Stimulated activated CD4-positive, alpha-beta T cell treated with anti-CD3 and anti-CD28 coated beads, TNF-alpha, amount 100 ng/mL, for 1 hour (primary cell): ENCODE measurements at places on chromosomes 4 and X.

GRCh38 chr4:31645236-31645635 is 925.1 kb downstream of the PCDH7 start:
- no peak for DNase-seq

- no peak for DNase-seq
These were observed 99.8 kb downstream of the ARSF start for GRCh38 chrX:3141031-3141430.

DNA sequence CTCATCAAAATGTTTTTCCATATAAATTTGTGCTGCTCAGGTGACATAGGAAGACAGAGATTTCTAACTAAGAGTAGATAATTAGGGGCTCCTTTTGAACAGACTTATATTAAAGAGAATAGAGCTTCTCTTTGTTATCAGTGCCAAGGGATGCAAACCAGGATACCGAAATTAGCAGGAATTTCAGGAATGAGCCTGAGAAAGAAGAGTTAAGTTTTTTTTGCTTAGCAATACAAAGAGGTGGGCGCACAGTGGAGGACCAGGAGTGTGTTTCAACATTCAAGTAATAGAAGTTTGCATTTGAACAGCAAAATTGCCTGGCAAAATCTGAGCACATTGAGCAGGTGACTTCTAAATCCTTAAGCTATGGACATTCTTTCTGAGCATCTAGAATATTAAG is 541.3 kb downstream of the GBA3 start:
- no peak for DNase-seq

- no peak for DNase-seq
These were observed 101.3 kb downstream of the RPA4 start for GRCh38 chrX:96985046-96985445.

DNA sequence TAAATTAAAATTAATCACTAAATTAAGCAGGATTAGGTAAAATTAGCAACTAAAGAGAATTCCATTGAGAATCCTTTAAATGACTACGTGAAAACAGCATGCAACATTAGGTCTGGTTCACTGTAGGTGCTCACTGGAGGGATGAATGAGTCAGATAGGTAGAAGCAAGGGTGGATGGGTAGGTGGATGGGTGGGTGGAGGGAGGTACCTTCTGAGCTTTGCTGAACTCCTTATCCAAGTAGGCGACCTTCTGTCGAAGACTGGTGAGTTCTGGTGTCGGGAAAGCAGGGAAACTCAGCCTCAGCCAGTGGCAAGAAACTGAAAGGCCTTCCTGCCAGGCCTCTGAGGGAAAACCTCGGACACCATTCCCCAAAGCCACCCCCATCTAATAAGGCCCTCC is 3.0 kb downstream of the GRIPAP1 start:
- DNase-seq = no peak

GRCh38 chr4:168586926-168587325 is 90.1 kb downstream of the PALLD start:
- DNase-seq = no peak

- peak; percentile 58 for DNase-seq
These were observed at the start of gene PRICKLE3 for GRCh38 chrX:49186125-49187027. PRICKLE3 (minus strand) TSS chrX:49186373; CDS start chrX:49186297, 76 bp downstream.

- no peak for DNase-seq
These were observed 22.0 kb downstream of the SLC4A4 start for GRCh38 chr4:71360844-71361243.

DNA sequence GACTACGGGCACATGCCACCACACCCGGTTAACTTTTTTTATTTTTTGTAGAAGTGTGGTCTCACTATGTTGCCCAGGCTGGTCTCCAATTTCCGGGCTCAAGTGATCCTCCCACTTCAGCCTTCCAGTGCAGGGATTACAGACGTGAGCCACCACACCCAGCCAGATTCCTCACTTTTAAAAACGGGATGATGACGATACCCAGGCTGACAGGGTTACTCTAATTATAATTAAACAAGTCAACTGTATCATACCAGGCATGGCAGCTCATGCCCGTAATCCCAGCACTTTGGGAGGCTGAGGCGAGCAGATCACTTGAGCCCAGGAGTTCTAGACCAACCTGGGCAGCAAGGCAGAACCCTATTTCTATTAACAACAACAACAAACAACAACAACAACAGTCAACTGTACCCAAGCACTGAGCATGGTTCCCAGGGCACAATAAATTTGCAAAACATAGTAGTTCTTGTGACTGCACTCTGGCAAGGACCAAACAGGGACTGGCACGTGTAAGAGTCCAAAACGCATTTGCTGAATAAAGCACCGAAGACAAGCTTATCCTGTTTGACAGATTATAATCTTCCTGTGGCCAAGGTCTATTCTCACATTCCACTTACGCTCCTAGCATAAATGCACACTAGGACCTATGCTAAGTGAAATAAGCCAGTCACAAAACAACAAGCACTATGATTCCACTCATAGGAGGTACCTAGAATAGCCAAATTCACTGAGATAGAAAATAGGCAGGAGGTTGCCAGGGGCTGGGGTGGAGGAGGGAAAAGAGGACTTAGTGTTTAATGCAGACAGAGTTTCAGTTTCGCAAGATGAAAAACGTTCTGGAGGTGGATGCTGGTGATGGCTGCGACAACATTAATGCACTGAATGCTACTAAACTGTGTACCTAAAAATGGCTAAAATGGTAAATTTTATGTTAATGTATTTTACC is 77.5 kb downstream of the IRF2 start:
- no peak for DNase-seq

- no peak for DNase-seq
These were observed 53.5 kb upstream of the SMIM31 start for GRCh38 chr4:164700471-164700870.

DNA sequence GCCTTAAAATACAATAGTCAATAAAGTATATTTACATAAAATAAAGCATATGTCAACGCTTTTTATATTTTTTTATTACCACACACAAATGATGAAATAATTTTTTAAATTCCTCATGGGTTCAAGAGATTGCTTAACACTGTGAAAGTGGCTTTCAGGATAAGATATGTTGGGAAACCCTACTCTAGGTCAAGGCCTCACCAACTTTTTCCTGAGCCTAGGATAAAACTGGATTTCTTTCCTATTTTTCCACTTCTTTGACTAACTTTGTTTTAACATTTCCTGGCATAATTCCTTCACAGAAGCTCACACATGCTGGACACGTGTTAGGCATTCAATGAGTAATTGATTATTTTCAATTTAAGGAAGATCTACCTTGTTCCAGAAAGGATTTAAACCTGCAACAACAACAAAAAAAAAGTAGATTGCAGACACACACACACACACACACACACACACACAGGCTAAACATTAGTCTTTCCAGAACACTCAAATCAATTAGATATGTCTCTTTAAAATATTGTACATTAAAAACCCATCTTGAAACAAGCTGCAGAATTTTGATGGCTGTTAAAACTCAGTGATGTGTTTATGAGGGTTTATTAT is 9.1 kb downstream of the KLB start:
- no peak for DNase-seq

GRCh38 chr4:182354867-182355266 is 111.7 kb downstream of the TENM3 start:
- DNase-seq = no peak

DNA sequence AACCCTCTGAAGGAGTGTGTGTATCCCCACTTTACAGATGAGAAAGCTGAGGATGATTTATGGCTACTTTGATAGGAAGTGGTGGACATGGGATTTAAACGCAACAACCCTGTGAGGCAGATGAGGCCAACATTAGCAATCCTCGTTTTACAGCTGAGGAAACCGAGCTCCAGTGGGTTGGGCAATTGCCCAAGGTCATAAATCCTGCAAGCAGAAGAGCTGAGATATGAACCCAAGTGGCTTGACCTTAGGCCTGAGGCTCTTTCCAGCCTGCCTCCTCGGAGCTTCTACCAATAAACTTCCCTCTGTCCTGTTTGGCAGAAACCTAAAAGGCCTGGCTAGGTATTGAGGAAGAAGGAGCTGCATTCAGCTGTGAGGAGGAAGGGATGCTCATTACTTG is 185.5 kb upstream of the RBPJ start:
- DNase-seq = no peak

DNA sequence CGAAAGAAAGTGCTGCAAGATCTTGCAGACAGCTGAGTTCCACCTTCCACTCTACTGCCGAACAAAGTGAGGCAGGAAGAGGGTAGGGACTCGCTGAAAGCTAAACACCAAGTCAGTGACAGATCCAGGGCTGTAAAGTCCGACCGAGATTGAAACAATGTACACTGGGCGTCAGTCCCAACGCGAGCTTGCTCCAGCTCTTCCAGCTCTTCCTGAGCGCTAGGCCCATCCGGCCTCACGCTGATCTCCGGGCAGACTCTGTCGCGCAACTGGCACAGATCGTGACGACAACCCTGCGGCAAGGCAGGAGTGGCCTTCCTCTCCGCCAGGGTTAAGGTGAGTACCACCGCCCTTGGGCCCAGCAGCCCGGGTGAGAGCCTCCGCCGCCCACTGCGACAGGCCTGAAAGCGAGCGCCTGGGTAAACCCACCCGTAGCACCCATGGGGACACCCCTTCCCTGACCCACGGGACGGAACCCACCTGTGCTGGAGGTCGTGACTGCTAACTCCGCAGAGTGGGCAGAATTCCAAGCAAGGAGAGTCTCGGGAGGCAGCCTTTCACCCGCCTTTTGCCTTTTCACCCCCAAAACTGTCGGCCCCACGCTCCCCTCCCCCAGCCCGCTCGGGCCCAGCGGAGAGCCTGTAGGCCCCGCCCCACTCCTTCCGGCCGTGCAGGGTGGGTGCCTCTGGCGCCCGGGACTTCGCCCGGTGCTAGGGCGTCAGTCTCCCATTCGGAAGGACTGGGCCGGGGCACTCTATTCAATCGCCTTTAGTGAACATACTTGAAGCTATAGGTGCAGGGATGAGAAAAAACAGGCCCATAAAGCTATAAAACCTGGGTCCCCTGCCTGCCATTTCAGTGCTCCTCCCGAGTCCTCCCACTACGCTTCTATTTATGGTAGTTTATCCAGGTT is at the start of gene TMLHE:
Gene TMLHE (minus strand): TSS at position 641 of the 913 bp plus-strand sequence. CDS start 67,676 bp downstream, outside the sequence.
- DNase-seq = peak; percentile 42

GRCh38 chr4:825063-825970 is 612 bp downstream of the CPLX1 start:
- no peak for DNase-seq

- DNase-seq = no peak
These were observed 47.9 kb upstream of the RGN start for GRCh38 chrX:47030339-47030738.

DNA sequence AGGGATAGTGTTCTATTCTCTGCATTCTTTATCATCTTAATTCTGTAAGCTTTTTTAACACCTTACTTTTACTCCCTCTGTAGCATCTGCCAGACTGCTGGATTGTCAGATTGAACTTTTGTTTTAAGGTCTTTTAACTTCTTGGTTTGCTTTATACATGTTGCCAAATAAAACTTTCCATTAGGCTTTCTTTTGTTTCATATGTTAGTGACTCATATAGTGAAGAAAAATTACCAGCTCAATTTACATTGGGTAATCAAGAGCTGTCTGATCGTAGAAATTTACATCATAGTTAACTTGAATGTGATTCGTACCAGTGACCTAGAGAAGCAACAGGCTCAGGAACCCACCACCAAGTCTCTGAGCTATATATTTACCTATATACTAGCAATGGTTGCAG is 28.5 kb upstream of the KLHL4 start:
- no peak for DNase-seq

DNA sequence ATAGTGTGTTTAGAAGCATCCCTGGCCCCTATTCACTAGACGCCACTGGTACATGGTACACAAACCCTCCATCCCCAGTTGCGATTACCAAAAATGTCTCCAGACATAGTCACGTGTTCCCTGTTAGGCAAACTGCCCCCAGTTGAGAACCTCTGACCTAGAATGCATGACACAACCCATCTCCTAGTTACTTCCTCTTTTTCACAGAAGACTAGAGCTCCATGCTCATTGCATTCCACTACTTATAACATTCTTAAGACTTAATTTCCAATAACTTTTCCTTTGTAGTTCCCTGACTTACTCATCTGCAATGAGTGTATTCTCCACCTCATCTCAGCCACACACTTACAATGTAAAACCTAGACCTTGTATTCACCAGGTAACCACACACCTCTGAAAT is 68.6 kb downstream of the PRSS12 start:
- no peak for DNase-seq

GRCh38 chr4:138706201-138706600 is 309.4 kb upstream of the NOCT start:
- DNase-seq = no peak

DNA sequence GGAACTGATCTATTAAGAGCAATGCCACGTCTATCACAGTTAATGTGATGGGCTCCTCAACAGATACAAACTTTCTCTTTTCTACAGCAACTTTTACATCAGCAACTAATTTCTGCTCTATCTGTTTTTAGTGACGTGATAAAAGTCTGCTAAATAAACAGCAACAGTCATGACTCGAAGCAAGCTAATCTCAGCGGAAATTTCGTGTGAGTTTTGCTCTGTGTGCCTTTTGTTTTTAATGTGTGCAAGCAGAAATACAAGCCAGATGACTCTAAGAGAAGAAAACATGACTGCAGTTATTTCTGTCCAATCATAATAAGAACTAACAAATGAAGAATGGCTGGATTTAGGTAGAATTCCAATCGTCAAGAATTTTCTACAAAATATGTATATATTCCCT is 214.3 kb downstream of the LDB2 start:
- DNase-seq = no peak

- DNase-seq = no peak
These were observed 230.2 kb downstream of the NLGN4X start for GRCh38 chrX:5998456-5998855.

- DNase-seq = no peak
These were observed 34.4 kb upstream of the USP46 start for GRCh38 chr4:52693492-52693891.

- DNase-seq = no peak
These were observed 52.4 kb downstream of the AFF2 start for GRCh38 chrX:148552775-148553174.

DNA sequence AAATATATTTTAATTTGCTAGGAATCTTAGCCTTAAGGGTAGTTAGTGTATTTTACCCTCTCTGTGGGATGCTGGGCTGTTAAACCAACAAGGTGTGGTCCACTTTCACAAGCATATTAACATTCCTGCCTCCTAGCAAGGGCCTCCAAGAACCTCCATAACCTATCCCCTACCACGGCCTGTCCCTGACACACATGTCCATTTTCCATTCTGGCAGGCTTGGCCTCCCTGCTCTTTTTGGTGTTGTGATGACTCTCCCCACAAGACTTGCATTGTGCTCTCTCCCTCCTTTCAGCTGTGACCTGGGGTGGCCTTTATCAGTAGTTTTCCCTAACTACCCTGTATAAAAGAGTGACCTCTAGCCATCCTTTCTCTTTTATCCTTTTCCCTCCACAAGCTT is 120.2 kb downstream of the KLHL8 start:
- no peak for DNase-seq

- DNase-seq = no peak
These were observed 6.4 kb downstream of the FOXP3 start for GRCh38 chrX:49257846-49258748.

- DNase-seq = no peak
These were observed 12.6 kb downstream of the P2RY10 start for GRCh38 chrX:78957768-78958130.

GRCh38 chr4:145757188-145757587 is 77.2 kb downstream of the C4orf51 start:
- DNase-seq = no peak
